ENCODE measurements at places on chromosomes 4 and X.

- no peak for ATAC-seq
These were observed 277.7 kb downstream of the ARAP2 start for GRCh38 chr4:35966566-35966965.

GRCh38 chrX:115367951-115368350 is 78.4 kb downstream of the LUZP4 start:
- no peak for ATAC-seq

- no peak for ATAC-seq
These were observed 37.2 kb upstream of the PTPN13 start for GRCh38 chr4:86556791-86557415.

DNA sequence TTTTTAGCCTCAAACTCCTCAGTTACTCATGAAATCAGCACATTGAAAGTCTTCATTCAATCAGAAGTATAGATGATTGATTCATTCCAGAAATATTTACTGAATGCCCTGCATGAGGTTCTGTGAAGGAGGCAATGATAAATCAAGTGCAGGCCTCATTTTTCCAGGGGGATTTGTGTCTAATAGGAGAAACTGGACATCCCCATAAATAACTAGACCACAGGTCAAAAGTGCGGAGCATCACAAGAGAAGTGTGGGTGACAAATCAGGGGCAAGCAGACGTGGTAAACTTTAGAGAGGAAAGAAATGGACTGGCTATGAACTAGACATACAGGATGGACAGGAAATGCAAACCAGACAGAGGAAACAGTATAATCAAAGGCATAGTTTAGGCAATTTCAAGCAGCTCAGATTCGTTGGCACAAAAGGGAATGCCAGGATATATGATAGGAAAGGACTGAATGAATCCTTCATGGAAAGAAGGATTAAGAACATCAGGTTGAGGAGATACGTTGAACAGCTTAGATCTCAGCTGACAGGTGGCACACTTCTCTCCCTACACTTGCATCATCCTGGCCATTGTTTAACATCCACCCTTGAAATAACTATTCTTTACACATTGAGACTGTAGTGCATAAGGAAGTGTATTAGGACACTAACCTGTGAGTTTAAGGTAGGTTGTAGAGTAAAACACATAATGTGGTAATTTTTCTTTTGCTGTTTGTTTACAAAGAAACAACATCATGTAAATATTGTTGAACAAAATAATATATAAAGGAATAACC is 69.6 kb upstream of the RASGEF1B start:
- no peak for ATAC-seq

GRCh38 chrX:134732152-134732551 is 73.9 kb upstream of the PLAC1 start:
- ATAC-seq = no peak

DNA sequence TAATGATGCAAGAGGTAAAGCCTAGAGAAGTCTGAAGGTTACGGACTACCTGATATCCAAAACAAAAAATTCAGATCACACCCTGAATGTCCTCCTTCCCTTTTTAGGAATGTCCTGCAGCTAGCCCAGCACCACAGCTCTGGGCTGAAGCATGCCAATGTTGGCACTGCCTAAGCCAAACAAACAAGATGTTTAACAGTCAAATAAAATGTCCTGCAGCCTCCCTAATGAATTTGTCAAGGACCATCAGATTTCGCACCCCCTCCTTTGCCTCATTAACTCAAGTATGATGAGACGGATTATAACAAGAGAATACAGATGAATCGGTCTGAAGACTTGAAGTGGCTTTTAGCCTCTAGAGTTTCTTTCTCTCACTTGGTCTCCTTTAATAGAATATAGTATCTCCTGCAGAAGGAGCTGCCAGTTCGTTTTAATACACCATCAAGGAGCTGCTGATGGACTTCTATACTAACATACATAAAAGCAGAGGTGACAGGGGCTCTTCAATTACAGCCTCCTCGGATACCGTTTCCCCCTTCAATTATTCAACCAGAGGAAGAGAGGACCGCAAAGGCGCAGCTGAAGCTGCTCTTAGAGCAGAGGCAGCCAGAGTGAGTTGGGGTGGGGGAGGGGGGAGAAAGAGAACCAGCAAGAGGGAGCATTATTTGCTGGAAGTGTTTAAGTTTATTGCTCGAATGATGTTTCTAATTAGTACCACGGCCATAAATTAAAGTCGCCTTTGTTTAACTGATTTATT is 3.0 kb upstream of the MAB21L2 start:
- ATAC-seq = no peak

GRCh38 chrX:48736303-48736702 is 25.2 kb upstream of the GLOD5 start:
- ATAC-seq = no peak

DNA sequence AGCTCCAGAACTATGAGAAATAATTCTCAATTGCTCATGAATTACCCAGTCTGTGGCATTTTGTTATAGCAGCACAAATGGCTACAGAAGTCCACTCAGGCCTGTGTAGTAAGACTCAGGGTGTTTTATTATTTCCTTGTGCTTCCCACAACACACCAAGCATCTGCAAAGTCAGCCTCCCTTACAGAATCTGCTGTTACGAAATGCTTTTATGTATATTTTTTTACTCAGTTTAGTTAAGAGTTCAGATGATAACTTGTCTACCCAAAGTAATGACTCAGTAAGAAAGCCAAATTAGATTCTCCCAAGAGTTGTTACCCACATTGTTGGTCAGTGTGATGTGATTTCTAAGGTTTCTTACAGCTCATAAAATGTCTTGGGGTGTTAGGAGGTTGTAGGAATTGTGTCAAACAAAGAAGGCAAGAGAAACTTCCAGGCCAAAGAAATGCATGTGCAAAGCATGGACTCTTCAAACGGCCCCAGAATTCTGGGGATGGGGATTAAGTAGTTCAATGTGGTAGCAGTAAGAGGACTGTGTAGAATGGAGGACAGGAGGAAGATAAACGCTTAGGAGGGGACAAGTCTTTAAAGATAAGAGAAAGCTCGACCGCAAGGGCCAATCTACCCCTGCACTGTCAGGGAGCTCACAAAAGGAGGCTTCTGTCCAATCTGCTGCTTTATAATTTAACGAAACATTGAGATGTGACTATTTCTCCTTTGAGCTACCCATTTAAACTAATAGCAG is 35.4 kb upstream of the TMEM184C start:
- no peak for ATAC-seq

GRCh38 chrX:43224496-43224895 is 431.6 kb upstream of the MAOA start:
- ATAC-seq = no peak

- no peak for ATAC-seq
These were observed 254.5 kb upstream of the ADGRL3 start for GRCh38 chr4:60945641-60946040.

GRCh38 chr4:37737466-37737865 is 51.3 kb upstream of the RELL1 start:
- no peak for ATAC-seq

DNA sequence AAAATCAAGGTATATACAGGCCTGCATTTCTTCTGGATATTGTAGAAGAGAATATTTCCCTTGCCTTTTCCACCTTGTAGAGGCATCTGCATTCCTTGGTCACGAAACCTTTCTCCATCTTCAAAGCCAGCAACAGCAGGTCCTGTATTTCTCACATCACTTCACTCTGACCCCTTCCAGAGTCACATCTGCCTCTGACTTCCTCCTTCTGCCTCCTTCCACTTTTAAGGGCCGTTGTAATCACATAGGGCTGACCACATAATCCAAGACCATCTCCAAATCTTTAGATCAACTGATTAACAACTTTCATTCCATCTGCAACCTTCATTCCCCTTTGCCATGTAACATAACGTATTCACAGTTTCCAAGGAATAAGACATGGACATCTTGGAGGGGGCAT is 38.3 kb upstream of the NDP start:
- no peak for ATAC-seq

DNA sequence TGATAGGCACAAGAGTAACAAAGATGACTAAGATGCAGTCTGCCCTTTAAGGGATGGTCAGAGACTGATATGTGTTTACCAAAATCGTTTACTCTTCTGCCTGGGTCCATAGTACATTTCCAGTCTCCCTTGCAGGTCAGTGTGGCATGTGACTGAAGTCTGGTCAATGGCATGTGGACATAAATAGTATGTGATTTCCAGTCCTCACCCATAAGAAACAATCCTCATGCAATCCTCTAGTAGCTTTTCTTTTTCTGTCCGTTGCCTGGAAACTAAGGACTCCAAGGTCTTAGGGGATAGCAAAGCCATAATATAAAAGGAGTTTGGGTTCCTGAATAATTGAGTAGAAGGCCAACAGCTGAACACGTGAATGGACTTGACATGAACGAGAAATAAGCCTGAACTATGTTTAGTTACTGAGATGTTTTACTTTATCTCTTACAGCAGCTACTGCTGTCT is 1.1 kb downstream of the SLC9B2 start:
- ATAC-seq = no peak

GRCh38 chr4:56783986-56784385 is 37.5 kb downstream of the SPINK2 start:
- no peak for ATAC-seq

DNA sequence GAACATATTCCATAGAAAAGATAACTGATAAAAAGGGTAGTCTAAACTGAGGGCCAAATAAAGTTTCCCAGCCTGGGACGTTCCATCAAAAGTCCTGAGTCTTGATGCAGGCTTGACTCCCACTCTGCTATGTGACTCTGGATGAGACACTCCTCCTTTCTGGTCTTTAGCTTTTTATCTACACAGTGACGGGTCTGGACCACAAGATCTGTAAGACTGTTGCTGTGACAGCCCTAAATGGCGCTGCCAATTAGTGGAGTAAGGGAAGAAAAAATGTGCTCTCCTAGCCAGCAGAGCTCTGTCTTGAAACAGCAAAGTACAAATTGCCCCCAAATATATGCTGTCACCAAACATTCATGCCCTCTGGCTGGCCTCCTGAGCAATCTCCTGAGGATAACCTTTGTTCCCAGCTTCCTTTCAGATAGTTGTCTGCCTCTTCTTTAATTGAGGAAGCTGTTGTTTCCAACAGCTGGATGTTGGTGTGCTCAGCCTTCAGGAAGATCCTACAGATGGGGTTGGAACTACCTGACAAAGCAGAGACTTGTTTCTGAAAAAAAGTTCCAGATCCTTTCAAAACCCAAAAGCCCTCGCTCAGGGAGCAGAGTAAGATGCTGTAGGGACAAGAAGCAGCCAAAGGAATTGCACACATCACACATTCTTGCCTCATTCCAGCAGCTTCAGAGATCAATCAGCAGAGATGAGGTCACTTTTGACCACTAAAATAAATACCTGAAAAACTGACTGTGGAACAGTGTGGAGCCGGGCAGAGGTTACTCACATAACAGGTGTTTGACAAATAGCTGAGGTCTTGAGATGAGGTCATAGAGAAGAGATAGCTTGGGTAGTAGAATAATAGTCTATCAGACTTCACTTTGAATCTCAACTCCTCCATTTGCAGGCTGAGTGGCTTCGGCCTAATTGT is 383.4 kb upstream of the FGF13 start:
- ATAC-seq = no peak

DNA sequence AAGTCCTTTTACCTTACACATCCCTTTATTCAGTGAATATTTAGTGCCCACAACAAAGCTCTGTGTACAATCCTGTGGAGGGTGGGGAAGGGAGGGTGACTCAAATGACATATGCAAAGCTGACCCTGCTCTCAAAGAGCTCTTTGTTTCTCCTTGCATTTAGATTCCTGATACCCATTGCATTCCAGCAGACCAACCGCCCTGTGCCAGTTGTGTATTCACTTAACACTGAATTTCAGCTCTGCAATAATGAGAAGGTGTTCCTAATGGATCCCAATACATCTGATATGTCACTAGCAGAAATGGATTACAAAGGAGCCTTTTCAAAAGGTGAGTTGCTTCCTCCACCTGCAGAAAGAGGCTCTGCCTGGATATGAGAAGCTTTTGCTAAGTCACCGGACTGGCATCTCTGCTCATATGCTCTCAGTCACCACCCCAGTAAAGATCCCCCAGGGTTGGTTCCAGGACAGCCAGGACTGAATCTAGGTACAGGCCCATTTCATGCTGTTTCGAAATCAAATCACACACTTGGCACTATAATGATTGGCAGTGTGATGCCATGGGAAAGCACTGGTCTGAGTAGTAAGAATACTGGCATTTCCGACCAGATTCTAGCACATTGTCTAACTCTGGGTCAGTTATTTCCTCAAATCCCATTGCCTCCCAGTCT is 17.1 kb upstream of the ANXA3 start:
- no peak for ATAC-seq

GRCh38 chrX:18424482-18425198 is 768 bp upstream of the CDKL5 start:
- peak; percentile 1 for ATAC-seq

GRCh38 chr4:161916035-161916434 is 247.8 kb downstream of the FSTL5 start:
- ATAC-seq = no peak

DNA sequence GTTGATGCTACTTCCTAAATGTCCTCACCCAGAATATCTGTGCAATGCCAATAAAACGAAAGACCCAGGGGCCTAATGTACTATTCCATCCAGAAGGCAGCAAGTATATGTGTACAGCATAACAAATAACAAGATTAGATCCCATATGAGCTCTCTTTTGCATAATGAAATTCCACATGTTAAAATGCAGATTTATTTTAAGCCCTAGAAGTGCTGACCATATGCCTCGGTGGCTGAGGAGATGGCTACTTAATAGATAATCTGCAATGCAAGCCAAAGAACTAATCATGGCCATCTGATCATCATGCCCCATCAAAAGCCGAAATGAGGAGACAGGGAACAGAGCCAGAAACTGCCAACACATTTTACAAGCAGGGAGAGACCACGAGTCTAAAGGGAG is 293.5 kb downstream of the KCNIP4 start:
- no peak for ATAC-seq

GRCh38 chrX:49058794-49059193 is at the start of gene CCDC120:
TSS of gene CCDC120 (plus strand) at chrX:49058999. CDS start at chrX:49062042, 3,043 bp downstream.
- no peak for ATAC-seq

- no peak for ATAC-seq
These were observed 52.8 kb upstream of the ANKRD17 start for GRCh38 chr4:73311428-73311827.

DNA sequence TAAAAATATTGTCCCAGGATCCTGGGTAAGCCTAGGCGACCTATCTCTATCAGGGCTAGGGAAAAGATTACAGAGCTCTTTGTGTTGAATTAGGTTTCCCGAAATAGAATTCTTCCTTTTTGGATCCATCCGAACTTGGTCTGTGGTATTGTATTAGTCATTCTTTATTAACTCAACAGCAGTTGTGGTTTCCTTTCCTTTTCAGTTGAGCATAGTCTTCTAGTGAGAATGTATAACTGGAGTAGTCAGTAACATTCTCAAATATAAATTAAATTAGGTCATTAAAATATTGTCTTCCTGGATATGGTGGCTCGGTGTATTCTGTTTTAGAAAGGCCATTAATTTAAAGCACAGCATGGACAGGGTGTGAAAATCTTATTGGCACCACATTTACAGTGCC is 520.4 kb downstream of the NLGN4X start:
- ATAC-seq = no peak

GRCh38 chr4:31104577-31104976 is 384.4 kb downstream of the PCDH7 start:
- no peak for ATAC-seq

DNA sequence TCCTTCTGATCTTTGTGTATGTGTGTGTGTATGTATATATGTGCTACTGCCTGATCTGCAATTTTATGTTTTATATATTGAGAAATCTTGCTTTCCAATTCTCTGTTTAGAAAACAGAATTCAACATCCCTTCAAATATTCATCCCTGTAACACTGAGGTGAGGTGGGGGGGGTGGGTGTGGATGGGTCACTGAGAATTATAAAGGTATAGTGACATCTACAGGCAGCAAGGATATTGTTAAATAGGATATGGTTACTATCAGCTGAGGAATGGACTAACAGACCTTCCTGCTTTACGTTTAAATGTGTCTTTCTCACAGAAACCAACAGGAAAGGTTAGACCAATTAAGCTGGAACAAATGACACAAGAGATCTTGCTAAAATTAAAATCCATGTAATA is 19.0 kb upstream of the MAGEB2 start:
- ATAC-seq = no peak
